Glutamatergic neuron (in vitro differentiated cells): ENCODE measurements at places on chromosomes 4 and X. TPM values are rescaled to one million over a fixed set of nuclear protein-coding genes. Genes with fewer than 3 reads are reported as not detected.

Gene GPR34
- total RNA-seq, result not detected

Gene CXCL13
- total RNA-seq, result not detected

Gene ZFP92
- 0.07 TPM for total RNA-seq

Gene SLC9B2
- 14.4 TPM for total RNA-seq

Gene PNMA6F
- total RNA-seq, result not detected

Gene LDB2
- total RNA-seq, result 3.1 TPM
